Glomerular endothelial cell (primary cell): ENCODE measurements at places on chromosomes 2 and 18. TPM values are rescaled to one million over a fixed set of nuclear protein-coding genes. Genes with fewer than 3 reads are reported as not detected.

DNA sequence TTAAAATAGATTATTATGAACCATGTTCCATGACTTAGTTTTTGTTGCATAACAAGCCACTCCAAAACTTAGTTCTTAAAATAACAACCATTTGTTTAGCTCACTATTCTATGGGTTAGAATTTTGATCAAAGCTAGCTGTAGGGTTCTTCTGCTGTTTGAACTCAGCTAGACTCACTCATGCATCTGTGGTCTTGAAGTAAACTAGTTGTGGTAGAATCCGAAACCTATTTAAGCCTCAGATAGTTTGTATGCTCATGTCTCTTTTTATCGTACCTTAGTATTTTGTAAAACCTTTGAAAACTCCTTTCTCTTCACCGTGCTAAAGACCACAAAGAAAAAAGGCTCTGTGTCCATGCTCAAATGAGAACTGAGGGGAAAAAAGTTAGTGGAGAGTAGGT lies 166.6 kb downstream of the XIRP2 start:
- no peak for DNase-seq

GRCh38 chr18:44517136-44517535 lies 163.6 kb upstream of the SETBP1 start:
- no peak for DNase-seq

- DNase-seq: no peak
These were observed 6.4 kb upstream of the SP9 start for GRCh38 chr2:174328114-174328960.

- DNase-seq: no peak
These were observed 92.4 kb upstream of the RASGRP3 start for GRCh38 chr2:33383855-33384598.

GRCh38 chr2:16152071-16152927 lies 211.9 kb downstream of the MYCN start:
- DNase-seq: no peak

GRCh38 chr2:188399159-188399558 lies 107.5 kb downstream of the GULP1 start:
- no peak for DNase-seq

GRCh38 chr18:45910405-45911023 lies 56.6 kb downstream of the EPG5 start:
- DNase-seq: no peak

GRCh38 chr2:97708048-97708380 lies 5.4 kb upstream of the ZAP70 start:
- DNase-seq: no peak

DNA sequence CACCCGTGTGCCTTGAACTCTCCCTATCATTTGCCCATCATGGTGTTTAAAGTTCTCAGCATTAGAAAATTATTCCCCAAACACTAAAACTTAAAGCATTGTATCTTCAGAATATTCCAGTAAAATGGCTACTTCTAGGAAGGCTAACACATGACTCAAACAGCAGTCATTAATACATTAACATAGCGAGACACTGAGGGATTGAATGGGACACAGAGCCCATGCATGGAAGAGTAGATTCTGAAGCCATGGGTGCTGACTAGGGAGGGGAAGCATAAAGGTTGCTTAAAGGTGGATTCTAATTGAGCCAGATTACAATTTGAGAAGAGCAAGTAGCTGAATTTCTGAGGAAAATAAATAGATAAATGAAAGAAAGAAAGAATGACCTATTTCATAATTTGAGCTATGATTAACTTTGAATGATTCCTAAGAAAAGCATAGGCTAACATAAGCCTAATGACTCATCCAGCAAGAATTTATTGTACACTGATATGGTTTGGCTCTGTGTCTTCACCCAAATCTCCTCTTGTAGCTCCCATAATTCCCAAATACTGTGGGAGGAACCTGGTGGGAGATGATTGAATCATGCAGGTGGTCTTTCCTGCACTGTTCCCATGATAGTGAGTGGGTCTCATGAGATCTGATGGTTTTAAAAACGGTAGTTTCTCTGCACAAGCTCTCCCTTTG lies 79.8 kb upstream of the PIK3C3 start:
- DNase-seq: no peak

GRCh38 chr2:130327703-130328527 lies 14.8 kb upstream of the IMP4 start:
- DNase-seq: no peak

DNA sequence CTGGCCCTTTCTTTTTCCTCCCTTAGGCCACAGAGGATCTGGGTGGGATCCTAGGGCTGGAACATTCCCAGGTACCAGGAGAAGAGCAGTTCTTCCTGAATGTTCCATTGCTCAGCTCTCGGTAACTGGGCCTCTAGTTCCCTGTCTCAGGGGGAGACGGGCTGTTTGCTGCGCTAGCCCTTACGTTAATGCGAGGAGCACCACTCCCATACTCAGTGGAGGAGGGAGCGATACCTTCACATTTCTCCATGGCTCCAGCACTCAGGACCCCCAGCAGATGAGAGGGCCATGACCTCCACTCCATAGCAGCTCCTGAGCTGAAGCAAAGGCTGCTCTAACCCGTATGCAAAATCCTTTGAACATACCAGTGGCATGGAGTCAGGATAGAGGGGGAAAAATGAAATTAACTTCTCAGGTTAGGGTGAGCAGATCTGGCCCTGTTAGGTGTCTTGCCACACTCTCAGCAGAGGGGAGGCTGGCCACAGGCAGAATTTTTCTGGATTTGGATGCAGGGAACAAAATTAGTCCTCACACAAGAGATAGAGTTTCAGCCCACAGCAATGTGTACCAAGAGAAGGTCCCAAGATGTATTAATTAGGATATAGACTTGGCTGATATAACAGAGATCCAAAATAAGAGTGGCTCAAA lies 206.7 kb downstream of the ZFP36L2 start:
- no peak for DNase-seq

DNA sequence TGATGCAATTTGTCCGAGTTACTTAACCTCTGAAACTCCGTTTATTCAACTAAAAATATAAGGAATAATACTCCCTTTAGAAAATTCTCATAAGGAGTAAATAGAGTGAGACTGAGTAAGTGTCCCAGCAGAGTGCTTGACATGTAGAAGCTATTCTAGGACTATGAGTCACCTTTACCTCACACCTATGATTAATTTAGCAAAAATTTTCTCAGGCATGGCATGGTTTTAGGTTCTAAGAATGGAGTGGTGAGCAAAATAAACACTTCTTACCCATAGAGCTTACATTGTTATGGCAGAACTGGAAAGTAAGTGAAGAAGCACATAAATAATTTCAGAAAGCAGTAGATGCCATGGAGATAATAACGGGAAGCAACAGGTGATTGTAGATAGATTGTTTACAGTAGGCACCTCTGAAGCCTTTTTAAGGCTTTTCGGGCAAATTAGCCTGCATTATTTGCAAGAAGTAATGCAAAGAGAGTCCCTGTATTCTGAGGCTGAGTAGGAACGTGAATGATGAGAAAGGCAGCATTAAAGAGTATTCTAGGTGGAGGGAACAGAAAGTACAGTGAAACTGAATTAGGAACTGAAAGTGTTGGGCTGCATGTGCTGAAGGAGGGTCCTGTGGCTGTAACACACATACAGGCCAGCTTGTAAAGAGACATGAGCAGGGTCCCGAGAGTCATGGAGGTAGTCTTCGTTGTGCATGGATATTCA lies 209.2 kb downstream of the ZNF407 start:
- DNase-seq: peak; percentile 58

The TP53I3 gene
- 80.3 and 133 TPM in 2 replicates for total RNA-seq

The SLC35G4 gene
- not detected in 2 replicates for total RNA-seq

The CDK15 gene
- total RNA-seq: 1.6 and 5.8 TPM in 2 replicates

The CIAO1 gene
- 90.9 and 110 TPM in 2 replicates for total RNA-seq

The ACTR1B gene
- 59.7 and 62.4 TPM in 2 replicates for total RNA-seq
